ENCODE measurements at places on chromosomes 12 and 14. TPM values are rescaled to one million over a fixed set of nuclear protein-coding genes. Genes with fewer than 3 reads are reported as not detected.

Gene LRP1-AS
- total RNA-seq = not detected

Gene SPIC
- not detected for total RNA-seq

Gene DNAH10
- 0.23 TPM for total RNA-seq

Gene NUDT4
- 393 TPM for total RNA-seq

GRCh38 chr12:78192979-78193378, 362.3 kb downstream of the NAV3 start:
- DNase-seq = no peak

- no peak for DNase-seq
Measured at GRCh38 chr12:112496496-112496895, 77.7 kb downstream of the PTPN11 start.

- DNase-seq = no peak
Measured at GRCh38 chr12:26971963-26972362, 33.7 kb downstream of the FGFR1OP2 start.

- DNase-seq = peak; percentile 47
Measured at GRCh38 chr14:90409209-90409730, 12.4 kb downstream of the CALM1 start.

DNA sequence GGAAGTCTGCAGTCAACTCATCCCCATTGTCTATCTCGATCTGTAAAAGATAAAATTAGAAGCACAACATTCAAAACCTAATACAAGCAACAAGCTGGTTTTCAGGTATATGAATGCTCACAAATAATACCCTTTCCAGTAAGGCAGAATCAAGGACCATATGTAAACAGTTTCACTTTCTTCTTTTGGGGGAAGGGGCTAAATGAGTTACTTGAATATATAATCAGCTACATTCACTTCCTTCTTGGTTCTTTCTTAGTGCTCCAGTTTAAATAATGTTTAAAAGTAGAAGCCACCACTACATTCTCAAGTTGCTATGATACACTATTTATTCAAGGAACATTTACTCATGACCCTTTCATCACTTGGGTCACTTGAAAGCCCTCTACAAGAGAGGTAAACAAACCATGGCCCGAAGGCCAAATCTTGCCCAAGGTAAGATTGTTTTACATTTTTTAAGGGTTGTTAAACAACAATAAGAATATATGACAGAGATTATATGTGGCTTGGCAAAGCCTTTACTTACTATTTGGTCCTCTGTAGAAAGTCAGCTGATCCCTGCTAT, 10.3 kb downstream of the TWF1 start:
- no peak for DNase-seq

DNA sequence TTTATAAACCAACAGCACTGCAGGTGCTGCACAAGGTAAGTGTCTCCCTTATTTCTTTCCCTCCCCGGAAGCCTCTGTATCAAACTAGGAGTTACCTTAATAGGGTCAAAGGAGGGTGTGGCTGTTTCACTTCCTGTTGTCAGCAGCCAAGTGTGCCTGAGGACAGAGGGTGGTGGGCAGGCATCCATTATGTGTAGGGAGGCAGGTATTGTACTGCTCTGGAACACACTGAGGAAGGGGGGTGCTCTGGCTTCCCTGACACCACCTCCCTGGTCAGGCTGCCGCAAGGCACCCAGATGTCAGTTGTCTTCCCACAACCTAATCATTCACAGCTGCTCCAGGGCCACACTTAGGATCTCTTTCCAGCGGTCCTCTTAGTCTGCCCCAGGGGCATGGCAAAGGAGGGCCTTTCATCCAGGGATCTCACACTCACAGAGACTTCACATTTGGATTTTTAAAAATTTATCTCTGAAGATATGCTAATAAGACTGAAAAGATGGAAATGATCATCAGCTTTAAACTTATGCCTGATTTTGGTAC, 132.0 kb upstream of the ARHGAP5 start:
- peak; percentile 18 for DNase-seq

DNA sequence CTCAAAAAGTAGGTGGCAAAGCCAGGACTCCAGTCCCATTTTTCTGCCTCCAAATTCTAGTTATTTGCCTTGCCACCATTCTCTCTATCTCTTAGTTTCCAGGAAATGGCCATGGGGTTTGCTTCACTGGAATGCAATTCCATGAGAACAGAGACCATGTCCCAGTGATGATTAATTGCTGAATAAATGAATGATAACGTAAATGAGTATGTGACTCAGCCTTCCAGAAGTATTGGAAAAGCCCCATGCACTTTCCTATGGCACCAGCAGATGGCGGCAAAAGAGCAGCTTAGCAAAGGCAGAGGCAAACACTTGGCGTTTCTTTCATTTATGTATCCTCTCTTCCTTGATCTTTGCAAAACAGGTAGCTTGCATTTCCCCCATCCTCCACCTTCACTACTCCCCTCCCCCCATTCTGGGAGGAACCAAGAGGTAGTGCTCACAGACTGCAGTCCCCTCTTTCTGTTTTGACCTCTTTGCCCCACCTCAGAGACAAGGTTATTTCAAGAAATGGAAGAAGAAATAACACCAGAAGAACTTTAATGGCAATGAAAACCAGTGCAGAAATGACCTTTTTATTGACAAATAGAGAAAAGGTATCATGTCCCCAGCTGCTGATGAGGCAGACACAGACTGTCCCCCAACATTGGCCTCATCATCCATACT, 21.3 kb downstream of the TBX3 start:
- peak; percentile 81 for DNase-seq

- DNase-seq = no peak
Measured at GRCh38 chr14:54299410-54300363, 97.1 kb upstream of the CDKN3 start.

- peak; percentile 90 for DNase-seq
Measured at GRCh38 chr14:77123381-77124325, 17.9 kb downstream of the ZDHHC22 start.

DNA sequence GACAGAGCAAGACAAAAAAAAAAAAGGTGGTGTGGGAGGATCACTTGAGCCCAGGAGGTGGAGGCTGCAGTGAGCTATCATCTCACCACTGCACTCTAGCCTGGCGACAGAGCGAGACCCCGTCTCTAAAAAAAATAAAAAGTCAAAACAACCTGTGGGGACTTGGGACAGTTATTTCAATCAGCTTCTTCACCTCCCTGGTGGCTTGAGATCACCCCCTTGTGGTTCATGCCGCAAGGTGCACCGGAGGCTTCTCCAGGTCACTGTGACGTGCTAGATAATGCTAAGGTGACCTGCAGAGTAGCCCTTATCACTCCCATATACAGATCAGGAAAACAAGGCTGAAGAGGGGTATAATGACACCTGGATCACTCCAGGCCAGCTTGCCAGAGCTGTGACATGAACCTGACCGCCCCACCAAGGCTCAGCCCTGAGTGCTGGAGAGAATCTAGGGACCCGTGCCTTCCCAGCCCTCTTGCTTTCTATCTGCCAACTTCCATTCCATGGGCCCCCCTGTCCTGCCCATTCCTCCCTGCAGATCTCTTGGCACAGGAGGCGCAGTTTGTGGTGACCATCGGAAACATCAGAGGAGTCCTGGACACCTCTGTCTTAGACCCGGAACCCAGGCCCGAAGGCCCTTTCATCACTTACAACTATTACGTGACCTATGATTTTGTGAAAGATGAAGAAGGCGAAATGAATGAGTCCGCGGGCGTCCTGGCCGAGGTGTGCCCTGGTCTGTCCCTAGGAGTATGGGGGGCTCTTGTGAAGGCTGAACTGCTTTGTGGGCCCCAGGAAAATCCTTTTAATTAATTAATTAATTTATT, 8.1 kb downstream of the LRRC43 start:
- DNase-seq = peak; percentile 58

Measured in mucosa of gallbladder (tissue), 1 donor.